ENCODE measurements at places on chromosomes 13 and 19. TPM values are rescaled to one million over a fixed set of nuclear protein-coding genes. Genes with fewer than 3 reads are reported as not detected.

STK11 gene
- 73.7 TPM for total RNA-seq

FREM2 gene
- 0.93 TPM for total RNA-seq

GRCh38 chr13:43316281-43316680, 292.9 kb downstream of the DNAJC15 start:
- H3K4me3 ChIP-seq = no peak overlapping the region
- H3K36me3 ChIP-seq = no peaks in the 10 kb centered on the region
- DNase-seq = no peak
- H3K27ac ChIP-seq = no peak overlapping the region
- peaks cover 3% of the 10 kb centered on the region for H3K4me1 ChIP-seq

DNA sequence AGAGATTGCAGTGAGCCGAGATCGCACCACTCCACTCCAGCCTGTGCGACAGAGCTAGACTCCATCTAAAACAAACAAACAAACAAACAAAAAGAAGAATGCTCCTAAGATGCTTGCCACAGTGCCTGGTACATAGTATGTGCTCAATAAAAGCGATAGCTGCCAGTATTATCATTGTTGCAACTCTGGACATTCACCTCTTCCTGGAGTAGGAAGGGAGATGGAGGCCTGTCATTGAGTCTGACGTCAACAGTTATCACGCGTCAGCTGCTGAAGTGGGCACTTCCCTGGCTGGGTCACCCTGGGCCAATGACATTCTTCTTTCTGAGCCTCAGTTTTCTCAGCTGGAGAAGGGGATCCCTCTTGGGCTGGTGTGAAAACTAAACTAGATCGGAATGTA, 4.2 kb upstream of the PLAUR start:
- DNase-seq = peak; percentile 80
- no peak overlapping the region for H3K4me3 ChIP-seq
- no peaks in the 10 kb centered on the region for H3K36me3 ChIP-seq
- no peaks in the 10 kb centered on the region for H3K27me3 ChIP-seq

DNA sequence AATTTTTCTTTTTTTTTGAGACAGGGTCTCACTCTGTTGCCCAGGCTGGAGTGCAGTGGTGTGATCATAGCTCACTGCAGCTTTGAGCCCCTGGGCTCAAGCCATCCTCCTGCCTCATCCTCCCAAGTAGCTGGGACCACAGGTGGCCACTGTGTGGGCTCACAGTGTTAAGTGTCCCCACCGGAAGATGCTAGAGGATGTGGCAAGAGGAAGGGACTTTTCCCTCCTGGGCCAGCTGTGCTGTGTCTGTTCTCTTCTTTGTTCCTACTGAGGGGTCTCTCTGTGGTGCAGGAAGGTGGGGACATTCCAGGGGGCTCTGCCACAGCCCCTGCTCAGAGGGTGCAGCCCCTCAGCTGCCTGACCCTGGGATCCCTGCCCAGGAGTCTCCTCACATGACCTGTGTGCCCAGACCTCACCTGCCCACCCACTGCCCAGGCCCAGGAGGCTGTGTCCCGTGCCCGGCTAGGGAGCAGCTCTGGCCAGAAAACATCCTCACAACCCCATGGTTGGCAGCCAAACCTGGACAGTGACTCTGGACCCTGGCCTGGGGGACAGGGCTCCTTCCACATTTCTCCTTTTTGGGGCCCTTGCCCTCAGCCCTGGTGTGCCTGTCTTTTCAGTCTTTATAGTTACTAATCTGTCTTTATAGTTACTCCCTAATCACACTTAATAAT, 14.4 kb upstream of the ANKRD10 start:
- no peaks in the 10 kb centered on the region for H3K4me1 ChIP-seq
- H3K27me3 ChIP-seq = no peaks in the 10 kb centered on the region
- H3K36me3 ChIP-seq = no peaks in the 10 kb centered on the region

DNA sequence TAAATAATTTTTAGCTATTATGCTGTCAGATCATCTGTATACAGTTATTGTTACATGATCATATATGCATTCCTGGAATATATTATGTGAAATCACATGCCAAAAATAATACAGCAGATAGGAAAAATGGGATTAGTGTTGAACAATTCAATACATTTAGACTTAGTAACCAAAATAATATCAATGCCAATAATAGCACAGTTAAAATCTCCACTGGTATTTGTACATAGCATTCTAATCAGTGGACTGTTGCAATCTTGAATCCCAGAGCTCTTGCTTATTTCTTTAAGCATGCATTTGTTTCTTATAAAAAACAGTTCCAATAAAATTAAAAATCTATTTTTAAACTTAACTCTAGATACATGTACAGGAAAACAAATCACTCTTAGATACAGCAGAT, 2772.2 kb downstream of the PCDH9 start:
- no peak overlapping the region for H3K4me3 ChIP-seq
- H3K27me3 ChIP-seq = no peaks in the 10 kb centered on the region
- no peak for DNase-seq

DNA sequence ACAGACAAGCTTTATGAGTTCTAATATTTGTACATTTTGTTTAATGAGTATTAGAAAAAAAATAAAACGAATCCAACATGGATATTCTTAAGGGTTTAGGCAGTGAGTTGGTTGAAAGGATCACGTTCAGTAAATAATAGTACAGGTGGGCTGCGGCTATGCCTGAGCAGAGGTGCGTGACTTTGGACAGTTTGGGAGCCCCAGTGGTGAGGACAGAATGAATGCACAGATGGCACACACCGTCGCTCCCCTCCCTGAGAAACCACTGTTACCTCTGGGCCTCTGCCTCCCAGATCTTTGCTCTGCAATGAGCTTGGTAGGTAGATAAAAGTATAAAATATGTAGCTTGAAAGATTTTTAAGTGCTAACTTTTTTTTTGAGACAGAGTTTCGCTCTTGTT, 153.3 kb downstream of the SIPA1L3 start:
- H3K27me3 ChIP-seq = no peaks in the 10 kb centered on the region
- no peaks in the 10 kb centered on the region for H3K36me3 ChIP-seq
- peaks cover 21% of the 10 kb centered on the region for H3K4me1 ChIP-seq

- H3K27me3 ChIP-seq = no peaks in the 10 kb centered on the region
- DNase-seq = no peak
- peak overlapping the region; percentile 81 for H3K27ac ChIP-seq
- peaks cover 23% of the 10 kb centered on the region for H3K4me1 ChIP-seq
- no peak overlapping the region for H3K4me3 ChIP-seq
These were observed 5.8 kb upstream of the FLT3LG start for GRCh38 chr19:49468199-49468598.

DNA sequence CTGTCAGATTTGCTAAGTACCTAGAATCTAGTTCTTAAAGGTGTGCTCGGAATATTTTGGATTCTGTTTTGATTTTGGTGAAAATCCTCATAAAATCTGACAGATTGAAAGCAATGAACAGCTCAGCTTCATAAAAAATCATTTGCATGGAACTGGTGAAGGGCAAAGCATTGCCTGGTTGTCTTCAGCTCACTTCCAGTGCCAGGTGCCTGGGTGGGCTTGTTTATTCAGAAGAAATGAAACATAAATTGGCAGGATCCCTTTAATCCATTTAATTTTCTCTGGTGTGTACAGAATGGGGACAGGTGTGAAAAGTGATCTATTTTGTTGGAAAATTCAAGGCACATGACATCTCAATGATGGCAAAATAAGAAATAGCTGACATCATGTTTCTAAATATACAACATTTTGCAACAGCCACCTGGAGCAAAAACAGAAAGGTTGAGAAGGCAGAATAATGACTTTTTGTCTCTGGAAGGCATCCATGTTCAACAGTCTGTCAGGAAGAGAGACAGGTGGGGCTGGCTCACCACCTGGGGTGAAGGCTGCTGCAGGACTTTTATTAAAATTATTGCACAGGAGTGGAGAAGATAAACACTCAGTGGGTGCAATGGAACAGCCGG, 52.2 kb downstream of the RFC3 start:
- no peaks in the 10 kb centered on the region for H3K27me3 ChIP-seq
- H3K4me1 ChIP-seq = no peaks in the 10 kb centered on the region
- H3K4me3 ChIP-seq = no peak overlapping the region

- peaks cover 9% of the 10 kb centered on the region for H3K36me3 ChIP-seq
- H3K27ac ChIP-seq = peak overlapping the region; percentile 29
- H3K27me3 ChIP-seq = no peaks in the 10 kb centered on the region
- no peak overlapping the region for H3K4me3 ChIP-seq
- DNase-seq = no peak
These were observed 4.6 kb downstream of the PIK3R2 start for GRCh38 chr19:18157465-18158063.

GRCh38 chr19:40284501-40285352, at the start of gene AKT2:
AKT2 (minus strand) TSS chr19:40285345; CDS start chr19:40265267, 20,078 bp downstream.
- peaks cover 57% of the 10 kb centered on the region for H3K4me1 ChIP-seq
- H3K4me3 ChIP-seq = peak within 1 kb of the TSS; percentile 89
- DNase-seq = peak; percentile 95
- H3K27me3 ChIP-seq = no peaks in the 10 kb centered on the region
- H3K27ac ChIP-seq = peak within 1 kb of the TSS; percentile 98
- no peaks in the 10 kb centered on the region for H3K36me3 ChIP-seq

DNA sequence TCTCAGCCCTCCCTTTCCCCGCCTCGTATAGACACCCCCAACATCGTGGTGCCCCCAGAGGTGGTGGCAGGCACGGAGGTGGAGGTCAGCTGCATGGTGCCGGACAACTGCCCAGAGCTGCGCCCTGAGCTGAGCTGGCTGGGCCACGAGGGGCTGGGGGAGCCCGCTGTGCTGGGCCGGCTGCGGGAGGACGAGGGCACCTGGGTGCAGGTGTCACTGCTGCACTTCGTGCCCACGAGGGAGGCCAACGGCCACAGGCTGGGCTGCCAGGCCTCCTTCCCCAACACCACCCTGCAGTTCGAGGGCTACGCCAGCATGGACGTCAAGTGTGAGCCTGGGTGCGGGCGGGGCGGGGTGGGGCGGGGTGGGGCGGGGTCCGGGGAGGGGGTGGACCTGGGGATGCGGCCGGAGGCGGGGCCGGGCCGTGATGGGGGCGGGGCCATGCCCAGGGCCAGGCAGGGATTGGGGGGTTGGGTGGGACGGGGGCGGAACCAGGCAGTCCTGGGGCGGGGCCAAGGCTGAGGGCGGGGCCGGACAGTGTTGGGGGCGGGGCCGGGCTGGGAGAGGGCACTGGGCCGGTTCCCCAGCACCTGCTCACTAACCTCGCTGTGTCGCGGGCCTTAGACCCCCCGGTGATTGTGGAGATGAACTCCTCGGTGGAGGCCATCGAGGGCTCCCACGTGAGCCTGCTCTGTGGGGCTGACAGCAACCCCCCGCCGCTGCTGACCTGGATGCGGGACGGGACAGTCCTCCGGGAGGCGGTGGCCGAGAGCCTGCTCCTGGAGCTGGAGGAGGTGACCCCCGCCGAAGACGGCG, 7.8 kb downstream of the MAG start:
- H3K27ac ChIP-seq = no peak overlapping the region
- peaks cover 15% of the 10 kb centered on the region for H3K4me1 ChIP-seq
- no peaks in the 10 kb centered on the region for H3K36me3 ChIP-seq
- no peaks in the 10 kb centered on the region for H3K27me3 ChIP-seq
